ENCODE measurements at places on chromosomes 1 and 21.

DNA sequence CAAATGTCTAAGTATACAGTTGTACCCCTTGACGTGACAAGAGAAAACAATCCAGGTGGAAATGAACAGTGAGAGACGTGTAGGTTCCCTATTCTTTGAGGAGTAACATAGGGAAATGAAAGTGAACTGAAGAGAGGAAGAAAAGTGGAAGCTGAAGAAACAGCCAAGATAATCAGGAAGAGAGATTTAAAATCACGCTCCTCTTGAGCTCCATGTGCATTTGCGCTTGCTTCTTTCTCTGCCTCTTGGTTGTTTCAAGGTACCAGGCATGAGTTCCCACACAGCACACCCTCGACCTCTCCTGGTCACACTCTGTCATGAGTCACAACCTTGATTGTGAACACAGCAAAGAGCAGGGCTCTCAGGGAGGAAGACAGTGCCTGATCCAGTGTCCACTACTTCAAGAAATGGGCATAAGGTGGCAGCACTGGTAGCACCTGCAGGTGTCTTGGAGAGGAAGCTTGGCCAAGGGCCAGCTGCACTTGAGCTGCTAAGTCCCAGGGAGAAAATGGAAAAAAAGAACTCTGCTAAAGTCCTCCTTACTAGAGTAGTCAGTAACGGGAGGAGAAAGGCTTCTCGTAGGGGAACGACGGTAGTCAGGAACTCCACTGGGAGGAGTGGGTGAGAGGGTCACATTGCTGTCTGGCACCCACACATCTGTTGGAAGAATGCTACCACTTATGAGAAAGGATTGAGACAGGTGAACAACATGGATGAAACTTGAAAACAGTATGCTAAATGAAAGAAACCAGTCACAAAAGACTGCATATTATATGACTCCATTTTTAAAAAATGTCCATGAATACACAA is 18.3 kb upstream of the ARID1A start:
- peak; percentile 49 for DNase-seq

- DNase-seq = no peak
Observed at GRCh38 chr1:153612755-153613331, at the start of gene S100A16. Gene S100A16 (minus strand): TSS chr1:153613137. CDS start chr1:153608151, 4,986 bp downstream.

GRCh38 chr1:71049951-71050598 is 2.5 kb upstream of the PTGER3 start:
- no peak for DNase-seq

GRCh38 chr1:25688390-25689119 is 72.0 kb downstream of the MAN1C1 start:
- no peak for DNase-seq

GRCh38 chr1:226486161-226486560 is 62.4 kb upstream of the STUM start:
- DNase-seq = no peak

DNA sequence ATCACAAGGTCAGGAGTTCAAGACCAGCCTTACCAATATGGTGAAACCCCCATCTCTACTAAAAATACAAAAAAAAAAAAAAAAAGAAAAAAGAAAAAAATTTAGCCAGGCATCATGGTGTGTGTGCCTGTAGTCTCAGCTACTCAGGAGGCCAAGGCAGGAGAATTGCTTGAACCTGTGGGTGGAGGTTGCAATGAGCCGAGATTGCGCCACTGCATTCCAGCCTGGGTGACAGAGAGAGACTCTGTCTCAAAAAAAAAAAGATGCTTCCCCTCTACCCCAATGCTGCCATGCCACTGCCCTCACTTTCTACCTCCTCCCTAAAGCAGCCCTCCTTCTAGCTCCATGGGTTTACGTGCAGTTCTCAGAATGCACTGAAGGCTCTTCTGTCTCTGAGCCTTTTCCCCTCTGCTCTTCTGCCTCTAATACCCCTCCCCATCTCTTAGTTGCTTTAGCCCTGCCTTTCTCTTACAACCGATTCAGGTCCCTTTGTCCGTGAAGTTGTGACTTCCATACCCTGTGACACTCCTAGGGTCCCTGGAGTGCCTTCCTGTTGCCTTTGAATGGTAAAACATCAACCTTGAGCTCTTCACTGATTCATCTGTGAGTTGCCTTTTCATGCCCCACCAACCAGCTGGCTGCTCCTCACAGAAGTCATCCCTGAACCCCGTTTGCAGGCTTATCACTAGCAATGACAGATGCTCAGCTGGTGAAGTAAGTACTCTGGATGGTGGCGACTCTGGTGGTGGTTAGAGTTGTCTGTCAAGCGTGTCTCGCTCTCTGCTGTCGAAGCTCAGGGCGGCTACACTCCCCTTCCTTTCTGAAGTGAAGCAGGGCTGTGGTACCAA is 234.9 kb downstream of the RHOU start:
- no peak for DNase-seq

DNA sequence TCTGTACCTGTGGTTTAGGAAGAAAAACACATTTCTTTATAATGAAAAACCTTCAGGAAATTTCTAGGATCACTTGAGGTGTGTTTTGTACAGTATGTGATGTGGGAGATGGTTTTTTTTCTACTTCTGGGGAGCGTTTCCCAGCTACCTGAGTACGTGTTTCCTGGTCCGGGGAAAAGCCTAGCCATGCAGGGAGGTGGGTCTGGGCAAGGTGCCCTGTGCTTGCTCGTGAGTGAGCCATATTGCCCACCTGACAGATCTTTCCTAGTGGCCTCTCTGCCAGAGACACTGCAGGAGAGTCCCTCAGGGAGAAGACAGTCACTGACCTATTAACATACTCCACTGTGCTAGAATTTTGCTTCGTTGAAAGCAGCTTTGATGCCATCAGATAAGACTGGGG is 41.3 kb downstream of the TRPM2 start:
- no peak for DNase-seq

- DNase-seq = no peak
Observed at GRCh38 chr1:64956010-64956640, 10.2 kb downstream of the JAK1 start.

DNA sequence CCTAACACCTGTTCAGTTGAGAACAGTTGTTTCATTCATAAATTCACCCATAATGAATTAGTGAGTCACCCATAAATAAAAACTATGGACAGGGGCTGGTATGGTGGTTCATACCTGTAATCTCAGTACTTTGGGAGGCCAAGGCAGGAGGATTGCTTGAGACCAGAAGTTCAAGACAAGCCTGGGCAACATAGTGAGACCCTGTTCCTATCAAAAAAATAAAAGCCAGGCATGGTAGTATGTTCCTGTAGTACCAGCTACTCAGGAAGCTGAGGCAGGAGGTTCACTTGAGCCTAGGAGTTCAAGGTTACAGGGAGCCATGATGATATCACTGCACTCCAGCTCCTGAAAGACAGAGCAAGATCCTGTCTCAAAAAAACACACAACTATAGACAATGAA is 79.0 kb downstream of the GTF2B start:
- DNase-seq = no peak

DNA sequence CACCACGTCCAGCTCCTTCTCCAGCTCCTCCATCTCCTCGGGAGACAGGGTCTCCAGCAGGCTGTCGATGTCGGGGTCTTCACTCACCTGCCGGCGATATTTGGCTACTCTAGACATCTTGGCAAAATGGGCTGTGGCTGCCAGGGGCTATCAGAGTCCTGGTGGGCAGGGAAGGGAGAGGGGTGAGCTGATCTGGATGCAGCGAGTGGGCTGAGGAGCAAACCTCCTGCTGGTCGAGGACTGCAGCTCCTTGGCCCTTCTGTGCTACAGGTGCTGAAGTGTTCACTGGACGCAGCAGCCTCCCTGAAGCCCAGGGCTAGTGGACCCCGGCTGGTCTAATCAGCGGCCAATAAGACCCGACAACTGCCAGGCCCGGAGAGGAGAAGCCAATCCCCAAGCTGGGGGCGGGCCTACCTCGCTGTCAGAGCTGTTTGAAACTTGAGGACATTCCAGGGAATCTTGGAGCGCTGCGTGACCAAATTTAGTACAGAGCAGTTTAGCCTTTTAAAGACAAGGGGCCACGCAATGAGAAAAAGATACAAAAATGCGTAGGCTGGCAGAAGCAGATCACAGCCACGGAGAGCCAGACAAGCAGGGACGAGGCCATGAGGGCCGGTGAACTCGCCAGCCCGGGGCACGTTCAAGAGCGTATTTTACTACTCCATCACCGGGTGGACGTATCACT is at the start of gene LMOD1:
TSS of gene LMOD1 (minus strand) at position 325 of the 685 bp plus-strand sequence. CDS start at position 117, 208 bp downstream.
- DNase-seq = no peak

DNA sequence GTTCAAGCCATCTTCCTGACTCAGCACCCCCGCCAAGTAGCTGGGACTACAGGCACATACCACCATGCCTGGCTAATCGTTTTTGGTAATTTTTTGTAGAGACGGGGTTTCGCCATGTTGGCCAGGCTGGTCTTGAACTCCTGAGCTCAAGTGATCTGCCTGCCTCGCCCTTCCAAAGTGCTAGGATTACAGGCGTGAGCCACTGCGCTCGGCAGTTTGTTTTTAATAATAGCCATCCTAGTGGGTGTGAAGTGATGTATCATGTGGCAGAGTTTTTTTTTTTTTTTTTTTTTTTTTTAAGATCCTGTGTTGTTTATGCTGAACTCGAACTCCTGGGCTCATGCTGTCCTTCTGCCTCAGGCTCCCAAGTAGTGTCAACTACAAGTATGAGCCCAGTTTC is 51.8 kb downstream of the SPEN start:
- no peak for DNase-seq
